ENCODE measurements at places on chromosomes 6 and 20. TPM values are rescaled to one million over a fixed set of nuclear protein-coding genes. Genes with fewer than 3 reads are reported as not detected.

FAM184A gene
- not detected for total RNA-seq

TBXT gene
- not detected for total RNA-seq

RSPO3 gene
- total RNA-seq = 1.5 TPM

CALHM5 gene
- total RNA-seq = 1.4 TPM

SCRT2 gene
- not detected for total RNA-seq

SOX18 gene
- 0.58 TPM for total RNA-seq
